ENCODE measurements at places on chromosomes 7 and 10.

DNA sequence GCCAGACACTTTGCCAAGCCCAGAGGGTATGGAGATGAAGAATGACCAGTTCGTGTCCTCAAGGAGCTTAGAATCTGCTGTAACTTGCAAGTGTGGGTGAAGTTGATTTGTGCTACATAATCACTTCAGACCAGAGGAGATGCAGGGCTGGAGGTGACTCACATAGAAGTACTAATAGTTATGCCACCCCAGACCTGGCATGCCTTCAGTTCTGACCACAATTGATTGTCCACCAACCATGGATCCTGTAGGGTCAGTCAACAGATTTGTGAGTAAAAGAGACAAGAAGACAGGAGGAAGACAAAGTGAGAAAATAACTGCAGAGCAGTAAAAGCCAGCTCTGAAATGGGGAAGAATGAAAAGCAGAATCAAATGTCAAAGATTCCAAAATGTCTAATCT is 51.2 kb upstream of the BMPER start:
- no peak for DNase-seq

GRCh38 chr10:11793762-11794479 is 29.2 kb upstream of the PROSER2 start:
- no peak for DNase-seq

- DNase-seq: no peak
Measured at GRCh38 chr10:48284002-48284546, 9.6 kb upstream of the FRMPD2 start.

- no peak for DNase-seq
Measured at GRCh38 chr10:42781893-42782445, 626 bp upstream of the BMS1 start.

DNA sequence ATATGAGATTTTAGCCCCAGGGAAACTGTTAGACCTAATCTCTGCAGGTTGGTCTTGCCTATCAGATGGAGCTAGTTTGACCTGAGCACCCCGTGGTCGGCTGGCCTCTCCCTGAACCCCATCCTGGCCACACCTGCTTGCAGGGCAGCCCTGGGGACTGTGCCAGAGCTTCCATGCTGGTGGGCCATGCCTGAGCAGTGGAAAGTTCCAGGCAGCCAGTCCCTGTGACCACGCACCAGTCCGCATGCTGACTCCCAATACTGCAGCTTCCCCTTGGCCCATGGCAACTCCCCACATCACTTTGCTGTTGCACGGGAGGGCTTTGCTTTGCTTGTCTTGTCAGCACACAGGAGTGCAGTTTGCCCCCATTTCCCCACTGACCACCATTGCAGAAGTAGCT is 427.8 kb upstream of the SEMA3D start:
- no peak for DNase-seq

GRCh38 chr10:88027570-88027969 is 164.1 kb downstream of the PTEN start:
- no peak for DNase-seq

DNA sequence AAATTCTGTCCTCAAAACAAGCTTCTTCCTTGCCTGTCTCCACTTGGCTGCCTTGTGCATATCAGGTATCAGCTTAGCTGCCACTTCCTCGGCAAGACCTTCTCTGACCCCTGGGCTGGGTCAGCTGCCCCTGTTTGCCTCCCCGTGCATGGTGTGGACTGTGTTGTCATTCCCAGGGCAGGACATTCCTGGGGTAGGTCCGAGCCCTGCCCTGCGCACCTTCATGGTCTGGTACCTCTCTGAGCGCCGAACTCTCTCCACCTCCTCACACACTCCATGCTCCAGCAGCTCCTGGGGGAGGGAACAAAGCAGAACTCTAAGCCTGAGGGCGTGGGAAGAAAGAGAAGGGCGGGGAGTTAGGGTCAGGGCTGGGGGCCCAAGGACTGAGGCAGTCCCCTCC is 3.8 kb downstream of the POLM start:
- no peak for DNase-seq
